ENCODE measurements at places on chromosomes 5 and 9. TPM values are rescaled to one million over a fixed set of nuclear protein-coding genes. Genes with fewer than 3 reads are reported as not detected.

GLRA1 gene
- total RNA-seq = not detected

TAF11L9 gene
- not detected for total RNA-seq

C5orf34 gene
- total RNA-seq = 4.7 TPM

IDNK gene
- 5.9 TPM for total RNA-seq

BARHL1 gene
- not detected for total RNA-seq

HAVCR1 gene
- total RNA-seq = 43.9 TPM

LHX3 gene
- total RNA-seq = 0.09 TPM

SMIM23 gene
- not detected for total RNA-seq

MCCC2 gene
- total RNA-seq = 46.6 TPM

JAKMIP2 gene
- not detected for total RNA-seq

DNM1 gene
- total RNA-seq = 88.2 TPM

CDO1 gene
- total RNA-seq = not detected

PKD2L2 gene
- total RNA-seq = not detected

PCSK5 gene
- total RNA-seq = 0.89 TPM

CDX1 gene
- not detected for total RNA-seq

ADGRV1 gene
- total RNA-seq = 0.76 TPM

CETN3 gene
- total RNA-seq = 26.3 TPM

C1QTNF3 gene
- total RNA-seq = 0.23 TPM

TXNDC8 gene
- not detected for total RNA-seq

TAS2R1 gene
- total RNA-seq = not detected

CAVIN4 gene
- 0.53 TPM for total RNA-seq

PCDHA1 gene
- total RNA-seq = 0.10 TPM

PFN3 gene
- total RNA-seq = not detected

ZNF608 gene
- 0.40 TPM for total RNA-seq

OR1Q1 gene
- total RNA-seq = not detected

ANGPTL2 gene
- not detected for total RNA-seq

DIAPH1 gene
- total RNA-seq = 109 TPM

MCTP1 gene
- total RNA-seq = 8.9 TPM

PCDHGA7 gene
- total RNA-seq = 0.84 TPM

SV2C gene
- not detected for total RNA-seq

SNCAIP gene
- total RNA-seq = not detected

CMYA5 gene
- 0.07 TPM for total RNA-seq

CXXC5 gene
- 27.2 TPM for total RNA-seq

MEGF10 gene
- total RNA-seq = not detected

PCDHGB4 gene
- total RNA-seq = 0.88 TPM

NFIB gene
- total RNA-seq = 12.8 TPM

ANKRD18B gene
- total RNA-seq = 5.0 TPM
